Thoracic aorta (tissue), 2 donors: ENCODE measurements at places on chromosomes 2 and 18. TPM values are rescaled to one million over a fixed set of nuclear protein-coding genes. Genes with fewer than 3 reads are reported as not detected.

GRCh38 chr2:65411056-65411795, 21.2 kb downstream of the SPRED2 start:
- no peak for DNase-seq

DNA sequence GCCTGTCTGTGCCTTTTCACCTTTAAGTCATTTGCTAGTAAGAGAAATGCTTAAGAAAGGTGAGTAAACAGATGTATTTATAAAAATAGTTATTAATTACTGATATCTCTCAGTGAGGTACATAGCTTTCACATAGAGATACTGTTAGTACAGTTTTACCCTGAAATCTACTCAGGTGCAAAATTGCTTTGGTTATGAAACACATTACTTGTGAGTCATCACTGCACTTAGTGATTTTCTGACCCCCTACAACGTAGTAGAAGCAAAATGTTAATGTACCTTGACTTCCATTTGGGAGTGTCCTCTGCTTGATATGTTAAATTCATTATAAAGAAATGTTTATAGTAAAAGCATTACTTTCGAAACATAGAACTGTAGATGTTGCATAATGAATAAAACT, 6.5 kb downstream of the GLS start:
- DNase-seq: no peak

DNA sequence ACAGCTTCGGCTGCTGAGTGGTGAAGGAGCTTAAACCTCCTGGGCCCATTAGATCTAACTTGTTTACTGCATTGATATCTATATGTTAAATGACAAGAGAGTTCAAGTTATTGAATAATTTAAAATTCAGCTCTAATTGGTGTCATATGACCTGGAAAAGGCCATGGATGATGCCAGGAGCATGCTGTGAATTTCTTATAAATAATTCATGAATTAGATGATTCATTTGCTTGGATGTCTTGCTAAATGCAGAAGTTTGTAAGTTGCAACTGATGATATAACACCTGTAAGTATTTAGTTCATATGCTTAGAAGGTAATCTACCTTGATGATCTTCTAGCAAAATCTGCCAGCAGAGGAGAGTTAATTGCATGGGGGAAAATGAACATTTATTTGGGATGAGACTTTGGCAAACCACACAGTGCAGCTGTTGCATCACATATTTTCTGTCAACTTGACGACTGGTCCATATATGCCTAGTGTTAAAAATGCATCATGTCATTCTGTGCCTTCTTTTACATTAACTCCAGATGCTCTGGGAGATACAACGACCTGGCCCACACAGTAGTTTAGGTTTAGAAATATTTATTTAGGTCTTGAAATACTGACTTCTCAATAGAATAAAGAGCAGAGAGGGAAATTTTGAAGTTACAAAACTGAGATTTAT, 226.3 kb downstream of the KIAA1328 start:
- no peak for DNase-seq

DNA sequence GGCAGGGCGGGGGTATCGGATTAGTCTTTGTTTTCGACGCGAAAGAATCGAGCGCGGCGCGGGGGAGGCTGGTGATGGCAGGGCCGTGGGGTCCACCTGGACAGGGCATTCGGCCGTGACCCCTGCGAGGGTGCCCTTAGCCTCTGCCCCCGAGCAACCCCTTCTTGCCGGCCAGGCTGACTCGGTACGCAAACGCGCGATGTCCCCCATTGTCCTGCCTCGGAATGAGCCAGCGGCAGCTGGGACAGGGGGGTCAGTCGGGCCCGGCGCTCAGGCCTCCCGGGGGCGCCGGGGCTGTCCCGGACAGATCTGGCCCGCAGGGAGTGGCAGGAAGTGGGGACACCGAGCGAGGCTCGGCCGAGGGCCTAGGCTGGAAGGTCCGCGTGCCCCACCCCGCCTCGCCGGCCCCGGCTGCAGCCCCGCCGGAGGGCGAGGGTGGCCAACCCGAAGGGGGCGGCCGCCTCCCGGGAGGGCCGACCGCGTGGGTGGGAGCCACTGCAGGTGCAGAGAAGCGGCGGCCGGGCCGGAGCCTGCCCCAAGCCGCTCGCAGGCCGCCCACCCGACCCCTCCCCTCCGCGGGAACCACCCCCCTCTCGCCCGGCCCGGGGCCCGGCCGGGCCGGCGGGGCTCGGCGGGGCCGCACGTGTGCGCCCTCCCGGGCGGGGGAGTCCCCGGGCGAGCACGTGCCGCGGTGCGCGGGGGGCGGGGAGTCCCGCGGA, at the start of gene TET3:
TSS of gene TET3 (plus strand) at position 708 of the 719 bp plus-strand sequence. CDS start 1,494 bp downstream, outside the sequence.
- no peak for DNase-seq

- no peak for DNase-seq
Observed at GRCh38 chr18:32255570-32255969, 65.7 kb downstream of the MEP1B start.

DNA sequence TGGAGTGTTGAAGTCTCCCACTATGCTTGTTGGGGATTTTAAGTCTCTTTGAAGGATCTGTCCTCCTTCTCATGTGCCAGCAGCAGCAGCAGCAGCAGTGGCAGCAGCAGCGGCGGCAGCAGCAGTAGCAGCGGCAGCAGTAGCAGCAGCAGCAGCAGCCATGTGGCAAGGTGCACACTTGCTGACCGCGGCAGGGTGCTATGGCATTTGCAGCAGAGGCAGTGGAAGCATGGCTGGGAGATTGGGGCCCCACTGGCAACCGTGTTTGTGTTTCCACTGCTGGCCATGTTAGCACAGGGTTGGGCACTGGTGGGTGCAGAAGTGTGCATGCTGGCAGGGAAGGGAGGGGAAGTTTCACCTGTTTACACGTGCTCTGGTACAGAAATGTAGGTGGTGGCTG, 280.1 kb downstream of the NUP35 start:
- DNase-seq: no peak

GRCh38 chr18:59109375-59109774, 30.3 kb upstream of the SEC11C start:
- DNase-seq: no peak

DNA sequence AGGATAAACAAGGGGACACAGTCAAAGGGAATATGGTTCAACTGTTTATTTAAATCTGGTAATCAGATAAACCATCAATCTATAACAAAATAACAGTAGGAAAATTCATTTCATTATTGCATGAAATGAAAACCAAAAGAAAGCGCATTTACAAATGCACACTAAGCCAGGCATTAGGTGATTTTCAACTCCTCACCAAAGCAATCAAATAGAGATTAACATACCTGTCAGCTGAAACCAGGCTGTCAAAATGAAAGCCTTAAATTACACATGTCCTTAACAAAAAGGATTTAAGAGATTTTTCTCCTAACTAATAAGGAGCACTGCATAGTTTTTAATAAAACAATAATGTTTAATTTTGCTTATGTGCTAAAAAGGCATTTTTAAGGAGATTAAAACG, 23.0 kb downstream of the STK39 start:
- DNase-seq: no peak

DNA sequence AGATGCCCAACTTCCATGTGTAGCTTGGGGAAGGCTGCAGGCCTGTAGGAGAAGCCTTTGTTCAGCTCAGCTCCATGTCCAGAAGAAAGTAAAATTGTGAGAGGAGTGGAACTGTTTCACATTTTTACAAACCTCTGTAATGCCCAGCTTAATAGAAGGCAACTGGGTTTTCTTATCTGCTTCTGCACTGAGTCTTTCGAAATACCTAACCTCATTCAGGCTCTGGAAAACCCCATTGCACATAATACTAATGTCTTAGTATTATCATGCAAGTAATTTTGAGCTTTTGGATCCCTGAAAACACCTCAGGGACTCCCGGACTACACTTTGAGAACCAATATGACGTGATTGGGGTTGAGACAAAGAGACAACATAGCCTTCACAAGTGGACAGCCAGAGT, 5.8 kb downstream of the SMIM21 start:
- no peak for DNase-seq

DNA sequence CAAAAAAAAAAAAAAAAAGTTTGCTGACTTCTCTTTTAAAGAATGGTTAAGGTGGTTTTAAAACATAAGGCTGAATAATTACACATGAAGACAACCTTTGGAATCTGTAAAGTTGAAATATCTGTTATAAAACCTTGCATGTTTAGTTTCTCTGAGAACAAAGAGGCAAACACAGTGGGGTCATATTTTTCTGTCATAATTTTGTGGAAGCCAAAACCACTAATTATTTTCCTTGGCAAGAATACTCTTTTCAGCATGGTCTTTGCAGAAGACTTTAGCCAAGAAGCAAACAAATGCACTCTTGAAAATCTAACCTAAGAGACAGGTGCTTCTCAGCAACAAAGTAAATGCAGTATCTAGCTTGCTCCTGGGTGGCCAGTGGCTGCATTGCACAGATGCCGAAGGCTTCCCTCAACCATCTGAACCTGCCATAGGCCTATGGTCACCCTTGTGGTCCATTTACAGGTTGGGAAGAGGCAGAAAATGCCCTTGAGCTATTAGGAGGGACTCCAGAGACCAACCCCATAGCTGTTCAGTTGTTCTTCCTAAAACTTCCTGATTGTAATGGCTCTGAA, 44.8 kb downstream of the ZAP70 start:
- DNase-seq: no peak

DNA sequence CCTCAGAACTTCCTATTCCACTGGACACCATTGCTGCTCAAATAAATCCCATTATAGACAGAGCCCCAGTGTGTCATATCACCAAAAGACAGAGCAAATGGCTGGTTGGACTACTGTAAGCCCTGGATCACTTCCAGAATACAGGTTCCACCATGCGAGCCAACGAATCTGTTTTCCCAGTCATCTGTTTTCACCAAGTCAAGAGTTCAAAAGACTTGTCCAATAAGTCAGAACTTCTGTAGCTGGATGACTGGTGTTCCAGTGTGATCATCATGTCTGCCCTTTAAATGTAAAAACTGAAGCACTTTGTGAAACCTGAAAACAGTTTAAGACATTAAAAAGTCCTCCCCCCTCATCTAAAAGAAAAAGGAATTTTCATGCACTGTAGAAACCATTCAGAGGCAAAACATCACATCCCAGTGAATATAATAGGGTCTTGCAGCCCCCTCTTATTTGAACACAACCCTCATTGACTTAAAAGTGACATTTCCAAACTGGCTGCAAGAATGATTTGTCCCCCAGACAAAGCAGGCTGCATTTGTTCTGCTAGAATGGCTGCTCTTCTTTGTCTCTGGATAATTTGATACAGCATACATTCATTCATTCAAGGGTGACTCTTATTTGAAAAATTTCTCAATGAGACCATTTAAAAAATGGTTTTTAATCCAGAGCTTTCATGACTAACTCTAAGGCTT, 64.6 kb upstream of the TANC1 start:
- DNase-seq: no peak

DNA sequence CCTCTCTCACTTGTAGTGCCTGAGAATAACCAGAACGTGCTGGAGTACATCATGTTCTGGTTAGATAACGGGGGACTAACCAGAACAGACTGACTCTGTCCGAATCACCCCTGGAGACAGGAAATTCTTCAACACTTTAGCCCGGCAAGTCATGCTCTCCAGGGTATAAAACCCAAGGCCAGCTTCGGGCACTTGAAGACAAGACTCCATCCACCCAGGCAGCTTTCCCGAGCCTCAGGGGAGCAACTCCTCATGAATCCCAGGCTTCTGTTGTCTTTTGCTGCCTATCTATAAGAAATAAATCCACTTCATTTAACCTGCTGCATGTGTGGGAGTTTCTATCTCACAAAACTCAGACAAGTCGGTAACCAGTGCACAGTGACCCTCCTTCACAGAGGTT, 99.6 kb downstream of the KCNF1 start:
- DNase-seq: no peak

DNA sequence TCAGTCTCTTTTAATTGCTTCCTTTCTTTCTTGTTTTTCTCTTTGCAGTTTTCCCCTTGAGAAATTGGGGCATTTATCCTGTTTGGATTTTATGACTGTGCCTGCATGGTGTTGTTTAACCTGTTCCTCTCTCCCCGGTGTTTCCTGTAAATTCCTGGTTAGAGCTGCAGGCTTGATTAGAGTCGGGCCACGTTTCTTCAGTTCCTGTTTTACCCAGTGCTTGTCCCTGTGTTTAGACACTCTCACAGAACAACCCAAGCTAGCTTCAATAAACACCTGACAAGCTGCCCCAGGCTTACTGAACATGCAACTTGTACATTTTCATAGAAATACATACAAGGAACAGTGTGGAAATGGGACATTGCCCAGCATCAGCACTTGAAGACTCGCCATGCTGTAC, 53.9 kb downstream of the NGEF start:
- no peak for DNase-seq

- no peak for DNase-seq
Observed at GRCh38 chr2:9681427-9681817, 50.6 kb upstream of the YWHAQ start.

GRCh38 chr2:149885468-149885867, 297.9 kb upstream of the MMADHC start:
- DNase-seq: no peak

GRCh38 chr2:41267929-41268659, 779.7 kb upstream of the PKDCC start:
- DNase-seq: no peak

GRCh38 chr2:30235008-30235655, 3.8 kb downstream of the LBH start:
- no peak for DNase-seq

- no peak for DNase-seq
Observed at GRCh38 chr2:214322662-214323061, 88.2 kb upstream of the VWC2L start.

GRCh38 chr2:10139536-10139935, 17.0 kb downstream of the RRM2 start:
- no peak for DNase-seq

DNA sequence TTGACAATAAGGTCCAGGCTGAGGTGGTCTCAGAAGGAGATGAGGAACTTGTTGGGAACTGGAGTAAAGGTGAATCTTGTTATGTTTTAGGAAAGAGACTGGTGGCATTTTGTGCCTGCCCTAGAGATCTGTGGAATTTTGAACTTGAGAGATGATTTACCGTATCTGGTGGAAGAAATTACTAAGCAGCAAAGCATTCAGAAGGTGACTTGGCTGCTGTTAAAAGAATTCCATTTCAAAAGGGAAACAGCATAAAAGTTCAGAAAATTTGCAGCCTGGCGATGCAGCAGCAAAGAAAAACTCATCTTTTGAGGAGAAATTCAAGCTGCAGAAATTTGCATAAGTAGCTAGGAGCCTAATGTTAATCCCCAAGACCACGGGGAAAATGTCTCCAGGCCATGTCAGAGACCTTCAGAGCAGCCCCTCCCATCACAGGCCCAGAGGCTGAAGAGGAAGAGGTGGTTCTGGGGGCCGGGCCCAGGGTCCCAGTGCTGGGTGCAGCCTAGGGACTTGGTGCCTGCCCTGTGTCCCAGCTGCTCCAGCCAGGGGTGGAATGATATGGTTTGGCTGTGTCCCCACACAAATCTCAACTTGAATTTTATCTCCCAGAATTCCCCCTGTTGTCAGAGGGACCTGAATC, 73.5 kb downstream of the FIGN start:
- DNase-seq: no peak

GRCh38 chr2:173239644-173240043, 115.0 kb upstream of the CDCA7 start:
- DNase-seq: no peak

Gene GPR35
- total RNA-seq: 3.4 TPM

Gene SRD5A2
- not detected for total RNA-seq

Gene TMEM163
- total RNA-seq: 0.14 TPM

Gene ACP1
- total RNA-seq: 77.6 TPM

Gene ALPP
- not detected for total RNA-seq

Gene IL36G
- not detected for total RNA-seq

Gene LOXHD1
- 0.27 TPM for total RNA-seq
